ENCODE measurements at places on chromosomes 2 and 18. TPM values are rescaled to one million over a fixed set of nuclear protein-coding genes. Genes with fewer than 3 reads are reported as not detected.

The COBLL1 gene
- total RNA-seq: 207 TPM

GRCh38 chr2:217387776-217388387 lies 528.0 kb upstream of the TNP1 start:
- no peak for DNase-seq

The STK11IP gene
- total RNA-seq: 39.5 TPM

The TCF23 gene
- total RNA-seq: 0.42 TPM

The SOCS6 gene
- total RNA-seq: 19.9 TPM

The TDRD15 gene
- total RNA-seq: 0.10 TPM

The NPPC gene
- total RNA-seq: 0.36 TPM

DNA sequence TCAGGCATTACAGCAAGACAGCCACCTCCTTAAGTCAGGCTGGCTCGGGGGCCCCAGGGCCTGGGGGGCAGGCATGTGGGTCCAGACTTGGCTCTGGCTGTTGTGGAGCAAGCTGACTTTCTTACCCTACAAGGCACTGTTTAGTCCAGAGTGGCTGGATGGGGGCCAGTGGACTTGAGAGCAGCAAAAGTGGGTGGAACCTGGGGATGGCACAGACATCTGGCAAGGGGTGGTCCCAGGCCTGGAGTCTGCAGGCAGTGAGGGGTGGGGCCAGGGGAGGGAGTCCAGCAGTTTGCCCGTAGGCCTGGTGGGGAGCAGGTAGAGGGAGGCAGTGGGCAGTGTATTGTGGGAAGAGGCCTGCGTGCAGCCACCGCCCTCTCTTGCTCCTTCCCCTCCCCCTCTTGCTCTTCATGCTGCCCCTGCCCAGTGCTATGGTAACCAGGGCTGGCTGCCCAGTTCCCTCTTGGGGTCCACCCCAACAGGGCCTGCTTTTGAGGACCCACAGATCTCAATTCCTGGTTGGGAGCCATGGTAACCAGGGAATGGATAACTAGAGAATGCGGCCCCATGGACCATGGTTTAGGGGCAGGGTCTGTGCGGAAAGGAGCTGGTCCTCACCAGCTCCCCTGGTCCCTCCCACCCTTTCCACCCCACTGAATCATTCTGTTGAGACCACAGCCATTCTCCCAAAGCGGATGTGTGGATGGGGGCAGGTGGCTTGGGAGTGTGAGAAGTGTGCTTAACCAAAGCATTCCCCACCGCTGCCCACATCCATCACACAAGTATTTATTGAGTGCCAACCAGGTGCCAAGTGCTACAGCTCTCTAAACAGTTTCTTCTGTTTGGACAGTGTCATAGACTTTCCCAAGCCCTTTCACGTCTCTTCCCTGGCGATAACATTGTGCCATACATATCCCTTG lies 19.3 kb downstream of the SPEG start:
- peak; percentile 88 for DNase-seq

- no peak for DNase-seq
Measured at GRCh38 chr18:48942554-48943261, 8.1 kb downstream of the SMAD7 start.

The IL36RN gene
- total RNA-seq: not detected

DNA sequence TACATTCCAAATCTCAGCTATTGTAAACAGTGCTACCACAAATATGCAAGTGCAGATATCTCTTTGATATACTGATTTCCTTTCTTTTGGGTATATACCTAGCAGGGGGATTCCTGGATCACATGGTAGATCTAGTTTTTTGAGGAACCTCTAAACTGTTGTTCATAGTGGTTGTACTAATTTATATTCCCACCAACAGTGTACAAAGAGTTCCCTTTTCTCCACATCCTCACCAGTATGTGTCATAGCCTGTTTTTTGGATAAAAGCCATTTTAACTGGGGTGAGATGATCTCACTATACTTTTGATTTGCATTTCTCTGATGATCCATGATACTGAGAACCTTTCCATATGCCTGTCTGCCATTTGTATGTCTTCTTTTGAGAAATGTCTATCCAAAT lies 6.3 kb upstream of the CCNT2 start:
- DNase-seq: no peak

The BCL11A gene
- total RNA-seq: 31.4 TPM

DNA sequence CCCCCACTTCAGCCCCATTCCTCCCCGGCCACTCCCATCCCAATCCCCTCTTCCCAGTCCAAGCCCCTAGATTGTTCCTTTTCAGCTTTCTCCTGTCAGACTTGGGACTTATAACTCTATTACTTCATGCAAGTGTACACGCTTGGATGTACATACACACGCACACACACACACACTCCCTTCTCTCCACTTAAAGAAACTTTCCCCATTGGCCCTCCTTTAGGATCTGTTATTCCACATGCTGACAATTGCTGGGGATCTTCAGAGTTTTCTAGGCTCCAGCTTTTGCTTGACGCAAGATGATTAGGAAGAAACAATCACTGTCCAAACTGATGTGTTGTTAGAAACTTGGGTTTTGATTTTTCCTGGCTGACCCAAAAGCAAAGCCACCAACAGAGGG lies 75.4 kb downstream of the CDK15 start:
- no peak for DNase-seq

The GPR45 gene
- total RNA-seq: not detected

- DNase-seq: no peak
Measured at GRCh38 chr18:76314015-76314414, 181.0 kb downstream of the ZNF516 start.

The CDK5R2 gene
- not detected for total RNA-seq

The DSC3 gene
- 5.7 TPM for total RNA-seq

DNA sequence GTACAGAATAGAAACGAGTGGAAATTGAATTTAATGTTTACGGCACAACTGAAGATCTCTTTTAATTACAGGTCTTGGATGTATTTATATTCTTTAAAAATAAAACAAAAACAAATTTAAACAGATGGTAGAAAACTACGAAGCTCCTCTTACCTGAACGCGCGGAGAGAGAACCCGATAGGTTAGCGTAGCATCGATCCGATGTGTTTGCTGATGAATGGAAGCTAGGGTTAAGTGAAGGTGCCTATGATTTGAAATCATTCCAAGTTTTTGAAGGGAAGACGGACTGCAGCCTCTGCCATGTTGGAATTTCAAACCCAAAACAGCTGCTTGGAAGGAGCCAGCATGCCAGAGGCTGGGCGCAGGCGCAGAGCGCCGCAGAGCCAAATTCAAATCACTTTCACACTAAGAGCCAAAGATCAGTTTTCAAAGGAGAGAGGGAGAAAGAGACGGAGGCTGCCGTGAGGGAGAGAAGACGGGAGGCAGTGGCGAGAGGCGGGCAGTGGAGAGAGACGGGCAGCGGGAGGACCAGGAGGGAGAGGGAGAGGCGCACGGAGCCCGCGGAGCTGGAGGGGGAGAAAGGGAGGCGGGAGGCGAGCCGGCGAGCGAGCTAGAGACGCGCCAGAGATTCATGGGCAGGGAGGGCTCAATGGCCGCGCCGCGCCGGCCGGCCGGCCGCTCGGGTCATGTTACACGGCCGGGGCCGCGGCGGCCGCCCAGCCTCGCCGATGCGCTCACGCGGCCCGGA lies at the start of gene FIGN:
TSS of gene FIGN (minus strand) at position 324 of the 748 bp plus-strand sequence. CDS start 1,081 bp downstream, outside the sequence.
- DNase-seq: peak; percentile 65

GRCh38 chr18:43720041-43720440 lies 442.8 kb upstream of the SYT4 start:
- no peak for DNase-seq

- no peak for DNase-seq
Measured at GRCh38 chr2:17768894-17769293, 15.0 kb downstream of the GEN1 start.

GRCh38 chr18:23689616-23690504 lies 607 bp downstream of the LAMA3 start:
- DNase-seq: no peak

DNA sequence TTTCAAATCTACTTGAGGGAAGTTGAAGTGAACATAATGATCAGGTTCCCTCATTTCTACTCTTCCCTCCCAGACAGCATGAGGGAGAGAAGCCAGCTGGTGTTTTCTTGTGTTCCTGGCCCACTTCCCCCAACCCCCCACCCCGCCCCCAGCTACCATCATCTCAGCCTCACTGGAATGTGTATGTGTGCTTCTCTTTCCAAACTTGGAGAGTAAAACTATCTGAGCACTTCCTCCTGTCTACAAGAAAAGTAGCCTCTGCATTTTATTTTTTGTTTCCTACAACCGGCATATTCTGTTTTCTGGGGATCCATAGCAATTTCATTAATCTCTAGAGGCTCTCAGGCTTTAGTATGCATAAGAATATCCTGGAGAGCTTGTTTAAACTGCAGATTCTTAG lies 53.6 kb upstream of the GRHL1 start:
- DNase-seq: no peak

GRCh38 chr18:56321470-56321869 lies 316.9 kb downstream of the TXNL1 start:
- DNase-seq: no peak

DNA sequence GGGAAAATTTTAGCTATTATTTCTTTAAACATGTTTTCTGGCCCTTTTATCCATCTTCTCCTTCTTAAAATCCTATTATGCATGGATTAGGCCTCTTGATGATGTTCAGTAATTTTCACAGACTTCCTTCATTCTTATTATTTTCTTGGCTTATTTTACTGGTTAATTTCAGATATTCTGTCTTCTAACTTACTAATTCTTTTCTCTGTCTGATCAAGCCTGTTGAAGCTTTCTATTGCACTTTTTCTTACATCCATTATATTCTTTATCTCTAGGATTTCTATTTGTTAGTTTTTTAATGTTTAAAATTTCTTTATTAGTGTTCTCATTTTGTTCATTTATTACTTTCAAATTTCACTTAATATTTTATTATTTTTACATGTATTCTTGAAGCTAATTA lies 105.3 kb upstream of the GALNT13 start:
- DNase-seq: no peak

GRCh38 chr2:219442256-219443015 lies 7.8 kb downstream of the SPEG start:
- no peak for DNase-seq

GRCh38 chr18:22524783-22525182 lies 107.1 kb upstream of the CTAGE1 start:
- no peak for DNase-seq

DNA sequence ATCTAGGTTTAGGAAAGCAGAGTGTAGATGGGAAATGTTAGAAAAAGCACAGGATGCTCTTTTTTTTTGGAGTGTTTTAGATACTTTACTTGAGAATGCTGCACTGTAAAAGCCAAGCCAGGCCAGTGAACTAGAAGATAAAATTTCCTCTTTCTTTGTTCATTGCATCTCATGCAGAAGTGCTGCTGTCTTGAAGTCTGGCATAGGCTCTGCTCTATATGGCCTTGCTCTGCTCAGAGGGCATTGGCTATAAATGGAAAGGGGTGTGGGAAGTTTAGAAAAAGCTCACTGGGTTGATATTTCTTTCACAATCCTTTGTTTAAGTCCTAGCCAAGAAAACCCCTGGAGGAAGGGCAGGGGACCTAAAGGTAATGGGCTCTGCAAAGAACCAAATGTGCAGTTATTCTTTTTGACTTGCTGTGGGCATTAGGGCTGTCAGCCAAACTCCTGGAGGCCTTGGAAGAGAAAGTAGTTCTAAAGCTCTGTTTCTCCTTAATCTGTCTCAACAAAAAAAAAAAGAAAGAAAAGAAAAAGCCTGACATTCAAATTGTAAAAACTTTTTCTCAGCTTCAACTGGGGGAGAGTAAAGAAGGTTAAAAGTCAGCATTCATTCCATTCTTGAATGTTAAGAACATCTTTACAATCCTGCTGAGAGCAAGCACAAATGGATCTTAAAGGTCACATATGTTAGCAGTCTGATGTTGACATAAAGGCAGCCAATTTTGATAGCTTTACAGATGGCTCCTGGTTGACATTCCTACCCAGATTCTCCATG lies 338.3 kb downstream of the GULP1 start:
- no peak for DNase-seq

- DNase-seq: no peak
Measured at GRCh38 chr2:238133499-238134392, 4.7 kb upstream of the KLHL30 start.

GRCh38 chr2:151614159-151614558 lies 120.1 kb downstream of the NEB start:
- DNase-seq: no peak

The RFTN2 gene
- 7.0 TPM for total RNA-seq

DNA sequence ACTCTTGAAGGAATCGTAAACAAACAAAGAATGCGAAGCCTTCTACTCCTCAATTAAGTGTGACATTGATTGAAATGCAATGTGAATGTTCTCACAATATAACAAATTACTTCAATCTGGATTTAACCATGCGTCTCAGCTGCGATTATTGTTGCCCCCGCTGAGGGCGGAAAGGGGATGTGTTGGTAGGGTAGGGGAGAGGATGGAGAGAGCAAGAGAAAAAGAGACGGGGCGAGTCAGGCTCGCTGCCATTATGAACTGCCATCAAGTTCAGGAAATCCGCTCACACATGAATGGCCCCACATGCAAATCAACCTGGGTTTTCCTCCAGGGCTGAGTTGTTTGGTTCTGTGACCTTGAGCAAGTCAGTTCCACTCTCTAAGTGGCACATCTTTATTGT lies 129.8 kb downstream of the PXDN start:
- DNase-seq: no peak

- DNase-seq: no peak
Measured at GRCh38 chr18:28125051-28125450, 51.9 kb downstream of the CDH2 start.

DNA sequence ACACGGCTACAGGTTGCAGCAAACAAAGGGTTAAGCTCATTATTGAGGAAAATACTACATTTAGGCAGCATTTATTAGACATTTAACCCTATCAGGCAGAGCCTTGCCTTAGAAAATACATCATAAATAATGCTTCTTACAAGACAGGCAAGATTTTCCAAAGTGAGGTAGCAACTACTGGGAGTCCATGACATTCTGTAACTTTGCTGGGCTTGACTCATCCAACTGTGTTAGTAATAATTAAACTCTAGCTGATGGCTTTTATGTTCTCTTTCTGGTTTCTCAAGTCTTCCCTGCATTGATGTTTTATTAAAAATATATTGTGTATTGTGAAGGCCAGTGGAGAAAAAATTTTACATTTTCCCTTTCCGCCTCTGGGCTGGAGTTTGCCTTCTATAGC lies 291.3 kb downstream of the AFF3 start:
- no peak for DNase-seq

The PAIP2B gene
- 11.6 TPM for total RNA-seq

- DNase-seq: peak; percentile 46
Measured at GRCh38 chr2:221570321-221570935, 1.7 kb downstream of the EPHA4 start.

The IMPACT gene
- 49.4 TPM for total RNA-seq

The FAM161A gene
- total RNA-seq: 2.7 TPM

DNA sequence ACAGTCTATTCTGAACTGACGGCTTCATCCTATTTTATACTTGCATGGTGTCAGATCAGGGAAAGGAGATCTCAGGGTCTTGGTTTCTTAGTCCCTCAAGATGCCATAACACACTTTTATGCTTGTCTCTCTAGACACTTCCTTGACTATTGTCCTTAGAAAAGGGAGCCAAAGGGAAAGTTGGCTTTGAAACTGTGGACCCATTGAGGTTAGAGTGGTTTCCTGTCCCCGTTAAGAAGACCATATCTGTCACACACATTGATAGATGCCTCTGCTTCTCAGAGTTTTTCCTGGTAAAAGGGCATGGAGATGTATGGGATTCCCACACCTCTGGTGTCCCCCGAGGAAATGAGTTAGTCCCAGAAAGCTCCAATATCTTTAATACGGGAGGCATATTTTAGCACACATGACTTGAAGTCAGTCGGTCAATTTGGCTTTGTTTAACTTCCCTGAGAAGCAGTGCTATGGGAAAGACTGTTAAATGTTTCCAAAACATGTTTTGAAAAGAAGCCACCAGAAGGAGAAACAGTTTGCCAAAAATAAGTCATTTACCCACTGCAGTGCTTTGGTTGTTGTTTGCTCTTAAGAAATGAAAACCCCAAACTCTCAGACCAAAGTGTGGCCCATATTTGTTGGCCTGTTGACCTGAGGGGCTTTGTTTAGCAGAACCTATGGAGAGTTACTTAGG lies 133.4 kb upstream of the CXCR4 start:
- no peak for DNase-seq

Data from ureter (tissue), 1 donor.